Uterus (tissue), 4 donors: ENCODE measurements at places on chromosomes 3 and 15.

DNA sequence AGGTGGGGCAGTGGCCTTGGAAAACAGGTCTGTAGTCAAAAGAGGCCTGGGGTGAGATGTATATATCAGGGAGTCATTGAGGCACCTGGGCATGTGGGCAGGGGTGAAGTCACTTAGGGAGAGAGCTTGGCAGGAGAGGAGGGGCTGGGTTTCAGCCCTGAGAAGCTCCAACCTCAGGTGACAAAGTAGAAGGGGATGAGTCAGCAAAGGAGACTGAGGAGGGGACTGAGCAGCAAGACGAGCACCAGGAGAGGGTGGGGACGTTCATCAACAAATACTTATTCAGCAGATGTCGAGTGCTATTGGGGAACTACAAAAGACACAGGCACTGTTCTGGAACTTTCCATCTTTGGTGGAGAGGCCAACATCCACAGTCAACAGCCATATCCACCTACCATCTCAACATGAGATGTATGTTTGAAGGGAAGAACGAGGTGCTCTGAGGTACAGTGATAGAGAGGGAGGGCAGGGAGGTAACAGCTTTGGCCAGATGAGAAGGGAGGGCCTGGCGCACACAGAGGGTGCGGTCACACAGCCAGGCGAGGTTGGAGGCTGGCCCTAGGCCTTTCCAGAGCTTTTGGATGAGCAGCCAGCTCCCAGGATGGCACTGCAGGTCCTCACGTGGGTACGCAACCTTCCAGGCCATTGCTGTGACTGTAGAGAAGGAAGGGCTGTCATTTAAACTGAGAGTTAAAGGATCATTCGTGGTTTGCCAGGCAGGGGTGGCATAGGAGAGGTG is 45.7 kb downstream of the GLDN start:
- no peaks in the 10 kb centered on the region for H3K4me1 ChIP-seq
- no peak for DNase-seq
- H3K36me3 ChIP-seq, result no peaks in the 10 kb centered on the region
- H3K27ac ChIP-seq, result no peak overlapping the region

DNA sequence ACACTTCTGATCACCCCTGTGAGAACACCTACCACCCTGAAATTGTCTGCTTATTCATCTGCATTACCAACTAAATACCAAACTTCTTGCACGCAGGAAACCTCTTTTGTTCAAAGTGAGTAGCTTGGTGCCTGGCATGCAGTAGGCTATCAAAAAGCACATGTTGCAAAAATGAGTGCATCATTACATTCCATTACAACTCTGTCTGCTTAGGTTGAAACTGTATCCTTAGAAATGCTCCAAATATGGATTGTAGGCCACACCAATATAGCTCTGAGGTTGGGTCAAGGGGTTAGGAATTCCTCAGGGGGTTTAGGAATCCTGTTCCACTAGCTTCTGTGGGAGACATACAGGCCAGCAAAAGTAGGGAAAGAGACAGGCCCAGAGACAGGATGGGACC is 107.2 kb downstream of the THRB start:
- peaks cover 24% of the 10 kb centered on the region for H3K4me1 ChIP-seq
- no peaks in the 10 kb centered on the region for H3K36me3 ChIP-seq
- DNase-seq, result no peak
- no peak overlapping the region for H3K4me3 ChIP-seq
- peak overlapping the region; percentile 75 for H3K27ac ChIP-seq

GRCh38 chr3:158165141-158165655 is 55.3 kb downstream of the RSRC1 start:
- no peak overlapping the region for H3K27ac ChIP-seq
- DNase-seq, result no peak
- no peaks in the 10 kb centered on the region for H3K4me1 ChIP-seq
- no peaks in the 10 kb centered on the region for H3K27me3 ChIP-seq

GRCh38 chr3:159045279-159045885 is 243.5 kb downstream of the MFSD1 start:
- H3K27ac ChIP-seq, result no peak overlapping the region
- H3K4me3 ChIP-seq, result no peak overlapping the region
- H3K4me1 ChIP-seq, result no peaks in the 10 kb centered on the region
- H3K27me3 ChIP-seq, result no peaks in the 10 kb centered on the region
- DNase-seq, result no peak
- H3K36me3 ChIP-seq, result no peaks in the 10 kb centered on the region

DNA sequence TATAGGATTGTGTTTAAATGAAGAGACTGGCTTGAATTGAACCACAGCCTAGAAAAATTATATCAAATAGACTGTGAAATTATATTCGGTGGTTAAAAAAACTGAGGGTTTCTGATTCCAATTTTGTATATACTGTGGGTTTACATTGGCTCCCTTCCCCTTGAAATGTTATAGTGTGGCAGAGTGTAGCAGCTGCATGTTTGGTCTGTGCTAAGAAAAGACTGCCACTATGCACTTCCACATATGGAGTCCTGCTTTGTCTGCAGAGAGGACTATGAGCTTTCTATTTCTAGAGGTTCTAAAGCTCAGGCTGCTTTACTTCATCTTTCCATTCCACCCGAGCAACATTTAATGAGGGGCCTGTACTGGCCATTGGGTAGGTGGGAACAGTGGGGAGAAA is 112.3 kb downstream of the P3H2 start:
- no peak overlapping the region for H3K27ac ChIP-seq
- H3K27me3 ChIP-seq, result no peaks in the 10 kb centered on the region
